ENCODE measurements at places on chromosomes 1 and 21.

- no peak for DNase-seq
Measured at GRCh38 chr21:45818904-45819285, 162.7 kb upstream of the COL6A1 start.

DNA sequence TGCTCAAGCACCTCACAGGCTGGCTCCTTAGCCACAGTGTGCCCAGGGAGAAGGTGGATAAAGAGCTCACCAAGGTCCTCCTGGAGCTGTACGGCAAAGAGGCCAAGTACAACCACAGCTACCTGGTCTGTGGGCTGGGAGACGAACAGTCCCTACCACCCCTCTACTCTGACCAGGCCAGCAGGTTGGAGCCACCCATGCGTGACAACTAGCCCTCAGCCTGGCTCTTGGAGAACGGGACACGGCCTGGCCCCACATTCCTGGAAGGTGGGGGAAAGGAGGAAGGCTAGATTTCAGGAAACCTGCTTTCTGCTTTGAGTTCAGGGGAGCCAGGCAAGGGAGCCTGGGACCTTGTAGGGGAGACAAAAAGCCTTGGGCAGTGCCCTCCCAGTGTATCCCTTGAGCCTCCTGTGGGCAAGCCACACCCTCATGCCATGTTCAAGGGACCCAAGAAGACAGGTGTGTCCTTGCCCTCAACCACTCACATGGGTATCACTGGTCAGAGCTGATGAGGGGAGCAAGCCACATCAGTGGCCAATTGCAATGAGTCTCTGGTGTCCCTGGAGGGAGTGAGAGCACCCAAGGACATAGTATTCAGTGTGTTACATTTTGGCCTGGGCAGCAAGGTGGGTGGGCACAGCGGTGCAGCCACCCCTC is 27.6 kb downstream of the LUZP1 start:
- no peak for DNase-seq

GRCh38 chr1:192810253-192810880 is 1.5 kb downstream of the RGS2 start:
- DNase-seq = no peak

GRCh38 chr1:185314411-185314810 is 2.6 kb downstream of the IVNS1ABP start:
- DNase-seq = no peak

GRCh38 chr1:182196897-182197870 is 135.7 kb upstream of the ZNF648 start:
- no peak for DNase-seq

- no peak for DNase-seq
Measured at GRCh38 chr1:15243275-15244043, 3.6 kb upstream of the FHAD1 start.

All from vagina (tissue), 2 donors.